Activated CD4-positive, alpha-beta T cell treated with anti-CD3 and anti-CD28 coated beads, Interleukin-2, amount 10 ng/mL, durations not matched to agents 24 days and 14 days (primary cell): ENCODE measurements at places on chromosomes 3 and 15.

DNA sequence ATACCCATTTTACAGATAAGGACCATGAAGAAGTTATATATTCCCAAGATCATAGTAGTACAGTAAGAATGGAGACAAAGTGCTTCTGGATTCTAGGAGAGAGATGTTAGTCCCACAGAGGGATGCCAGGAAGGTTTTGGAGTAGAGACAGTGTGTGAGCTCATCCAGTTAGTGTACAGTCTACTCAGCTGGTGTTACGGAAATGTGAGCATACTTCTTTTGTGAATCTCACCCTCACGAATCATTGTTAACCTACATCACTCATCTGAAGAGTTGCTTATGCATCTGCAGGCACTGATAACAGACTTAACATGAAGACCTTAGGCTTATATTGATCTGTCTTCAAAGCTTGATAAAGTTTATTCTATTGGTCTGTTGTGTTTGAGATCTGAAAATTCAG lies 106.6 kb upstream of the PTPRG start:
- DNase-seq: no peak

- peak; percentile 59 for DNase-seq
Measured at GRCh38 chr3:189071446-189071845, 100.3 kb upstream of the TPRG1 start.

GRCh38 chr3:126147147-126147931 lies 33.0 kb downstream of the ALDH1L1 start:
- peak; percentile 42 for DNase-seq

DNA sequence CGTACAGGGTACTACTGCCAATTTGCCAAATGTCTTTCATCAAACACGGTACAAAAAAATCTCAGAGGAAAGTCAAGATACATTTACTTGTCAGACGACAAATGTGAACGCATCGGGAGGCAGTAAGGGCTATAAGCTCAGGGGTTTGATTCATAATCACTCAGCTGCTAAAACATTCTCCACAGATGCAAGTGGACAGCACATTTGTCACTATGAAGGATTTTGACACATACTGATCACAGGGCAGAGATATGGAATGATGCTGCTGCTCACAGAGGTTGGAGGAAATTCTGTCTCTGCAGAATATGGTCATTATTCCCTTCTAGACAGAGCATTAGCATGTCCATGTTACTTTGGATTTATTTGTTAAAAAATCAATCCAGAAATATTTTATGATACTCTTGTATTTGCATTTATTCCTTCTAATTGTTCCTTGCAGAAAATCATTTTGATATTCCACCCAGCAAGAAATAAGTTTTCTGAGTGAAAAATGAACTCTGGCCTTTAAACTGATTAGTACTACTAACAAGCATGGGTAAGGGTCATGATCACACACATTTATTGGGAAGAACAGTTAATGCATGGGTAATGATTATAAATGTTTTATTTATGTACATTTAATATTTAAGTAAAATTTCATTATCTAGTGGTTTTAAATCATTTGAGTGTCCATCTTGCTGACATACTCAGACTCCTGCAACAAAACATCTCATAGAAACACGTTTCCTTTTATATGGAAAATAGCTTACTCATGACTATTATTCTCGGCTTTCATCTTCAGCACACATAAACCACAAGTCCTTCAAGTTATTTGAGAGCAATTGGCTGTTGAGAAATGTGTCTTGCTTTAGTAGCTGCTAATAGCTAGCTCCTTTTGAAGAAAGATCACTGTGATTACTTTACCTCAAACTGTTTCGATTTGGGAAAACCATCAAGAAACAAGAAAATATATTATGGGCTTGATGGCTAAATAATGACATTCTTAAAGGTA lies 559.3 kb downstream of the MECOM start:
- DNase-seq: no peak

DNA sequence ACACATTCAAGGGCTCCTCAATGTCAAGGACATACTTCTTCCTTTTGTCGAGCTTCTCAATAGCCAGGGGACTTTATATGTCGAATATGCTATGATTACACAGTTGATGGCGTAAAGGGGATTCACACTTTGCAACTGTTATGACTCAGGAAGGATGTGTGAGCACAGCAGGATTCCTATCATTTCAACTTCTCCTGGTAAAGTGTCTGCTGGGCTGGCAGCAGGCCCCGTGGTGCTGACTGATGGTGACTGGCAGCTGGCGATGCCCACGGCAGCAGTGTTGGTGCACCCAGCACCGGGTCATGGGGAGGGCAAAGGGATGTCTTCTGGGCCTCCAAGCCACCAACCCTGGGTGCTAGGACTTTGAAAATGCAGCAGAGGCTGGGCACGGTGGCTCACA lies 44.8 kb upstream of the GNB5 start:
- DNase-seq: no peak

- DNase-seq: peak; percentile 64
Measured at GRCh38 chr3:5011555-5012256, 32.5 kb downstream of the BHLHE40 start.

- no peak for DNase-seq
Measured at GRCh38 chr3:19972054-19972453, 25.2 kb downstream of the RAB5A start.

DNA sequence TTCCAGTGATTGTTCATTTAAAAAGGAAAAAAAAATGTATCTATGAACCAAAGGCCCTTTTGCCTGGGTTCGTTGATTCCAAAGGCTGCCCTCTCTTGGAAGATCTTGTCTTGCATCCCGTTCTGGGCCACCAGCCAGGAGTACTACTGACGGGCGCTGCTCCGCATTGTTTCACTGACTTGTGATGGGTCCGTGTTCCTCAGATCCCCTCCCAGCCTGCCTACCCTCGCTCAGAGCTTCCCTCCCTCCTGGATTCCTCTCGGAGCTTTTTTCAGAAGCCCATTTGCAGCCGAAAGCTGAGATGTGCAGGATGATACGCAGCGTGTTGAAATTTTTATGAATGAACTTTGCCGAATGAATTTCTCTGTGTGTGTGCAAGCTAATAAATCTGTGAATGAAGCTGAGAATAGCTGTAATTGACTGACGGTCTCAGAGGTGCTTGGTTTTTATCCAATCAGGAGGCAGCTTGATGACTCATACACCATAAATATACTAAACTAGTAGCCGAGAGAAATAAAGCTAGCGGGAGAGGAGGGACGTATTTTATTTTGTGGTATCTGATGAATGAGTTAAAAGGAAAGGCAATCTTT lies at the start of gene SHC4:
Gene SHC4, minus strand, starts transcription at position 396 of the 590 bp plus-strand sequence. CDS start 904 bp downstream, outside the sequence.
- peak; percentile 72 for DNase-seq

DNA sequence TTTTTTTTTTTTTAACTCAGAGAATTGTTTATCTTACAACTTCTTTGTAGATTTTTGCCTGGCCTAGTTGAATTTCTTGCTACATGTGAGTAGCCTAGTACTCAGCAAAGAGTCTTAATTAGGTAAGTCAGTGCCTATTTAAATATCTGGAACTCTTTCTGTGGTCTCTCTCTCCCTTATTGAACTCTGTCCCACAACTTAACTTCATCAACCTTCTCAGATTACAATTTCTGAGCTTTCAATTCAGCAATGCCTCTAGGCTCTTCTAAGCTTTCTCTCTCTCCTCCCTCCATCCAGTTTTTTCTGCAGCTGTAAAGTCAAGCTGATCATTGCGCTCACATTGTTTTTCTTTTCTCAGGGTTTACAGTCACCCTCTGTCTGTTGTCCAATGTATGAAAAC lies 517.6 kb upstream of the ROBO1 start:
- DNase-seq: no peak

- no peak for DNase-seq
Measured at GRCh38 chr15:76393614-76394013, 57.0 kb downstream of the ISL2 start.

DNA sequence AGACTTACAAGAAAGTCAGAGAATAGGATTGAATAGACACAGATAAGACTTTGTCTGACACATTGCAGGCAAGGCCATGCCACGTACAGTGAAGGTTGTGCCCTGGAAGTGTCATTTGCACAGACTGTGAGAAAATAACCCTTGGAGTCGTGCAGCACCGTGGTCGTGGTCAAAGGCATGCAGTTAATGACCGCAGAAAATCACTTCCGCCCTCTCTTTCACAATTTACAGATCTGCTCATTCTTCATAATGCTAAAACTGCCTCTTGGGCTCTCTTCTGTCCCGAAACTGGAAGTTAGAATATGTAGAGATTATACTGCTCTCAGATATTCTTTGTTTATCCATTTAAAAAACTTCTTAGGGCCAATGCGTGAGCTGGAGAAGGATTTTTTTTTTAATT lies 73.2 kb upstream of the CTXND1 start:
- DNase-seq: no peak

DNA sequence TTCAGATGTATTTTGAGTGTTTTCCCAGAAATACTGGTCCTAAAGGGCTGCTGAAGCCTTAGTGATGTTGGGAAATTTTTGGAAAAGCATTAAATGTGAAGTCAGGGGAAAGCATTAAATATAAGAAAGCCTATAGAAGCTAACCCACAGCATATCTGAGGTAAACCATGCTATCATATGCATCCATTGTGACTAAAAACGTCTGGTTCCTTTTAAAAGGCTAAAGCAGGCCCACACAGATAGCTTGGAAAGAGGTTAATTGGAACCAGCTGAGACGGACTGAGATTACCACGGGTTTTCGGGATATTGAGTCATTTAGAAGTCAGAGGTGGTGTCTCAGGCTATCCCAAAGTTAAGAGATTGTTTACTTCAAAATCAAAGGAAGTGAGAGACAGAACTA lies 78.2 kb downstream of the CYP19A1 start:
- no peak for DNase-seq

DNA sequence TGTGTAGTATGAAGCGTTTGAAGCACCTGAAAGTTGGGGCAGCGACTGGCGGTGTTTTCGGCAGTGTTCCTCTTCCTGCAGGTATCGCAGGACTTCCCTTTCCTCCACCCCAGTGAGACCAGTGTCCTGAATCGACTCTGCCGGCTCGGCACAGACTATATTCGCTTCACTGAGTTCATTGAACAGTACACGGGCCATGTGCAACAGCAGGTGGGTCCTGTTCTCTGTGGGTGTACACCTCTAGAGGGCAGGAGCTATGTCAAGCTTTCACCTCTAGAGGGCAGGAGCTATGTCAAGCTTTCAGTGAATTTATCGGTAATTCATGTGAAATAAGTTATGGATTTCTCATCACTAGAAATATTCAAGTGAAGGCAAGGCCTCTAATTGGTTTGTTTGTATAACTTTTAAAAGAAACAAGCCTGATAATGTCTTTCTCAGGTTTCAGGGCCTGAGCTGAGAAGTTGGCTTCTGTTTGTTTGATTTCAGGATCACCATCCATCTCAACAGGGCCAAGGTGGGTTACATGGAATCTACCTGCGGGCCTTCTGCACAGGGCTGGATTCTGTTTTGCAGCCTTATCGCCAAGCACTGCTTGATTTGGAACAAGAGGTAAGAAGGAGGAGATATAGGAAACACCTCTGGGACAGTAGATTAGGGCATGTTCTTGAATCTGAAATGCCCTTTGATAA lies 5.3 kb downstream of the TUBGCP4 start:
- DNase-seq: peak; percentile 81

- DNase-seq: peak; percentile 59
Measured at GRCh38 chr15:31337352-31338031, 10.9 kb downstream of the KLF13 start.

GRCh38 chr3:132135628-132136333 lies 101.0 kb upstream of the CPNE4 start:
- DNase-seq: no peak

GRCh38 chr3:98980915-98981596 lies 79.6 kb upstream of the DCBLD2 start:
- no peak for DNase-seq

DNA sequence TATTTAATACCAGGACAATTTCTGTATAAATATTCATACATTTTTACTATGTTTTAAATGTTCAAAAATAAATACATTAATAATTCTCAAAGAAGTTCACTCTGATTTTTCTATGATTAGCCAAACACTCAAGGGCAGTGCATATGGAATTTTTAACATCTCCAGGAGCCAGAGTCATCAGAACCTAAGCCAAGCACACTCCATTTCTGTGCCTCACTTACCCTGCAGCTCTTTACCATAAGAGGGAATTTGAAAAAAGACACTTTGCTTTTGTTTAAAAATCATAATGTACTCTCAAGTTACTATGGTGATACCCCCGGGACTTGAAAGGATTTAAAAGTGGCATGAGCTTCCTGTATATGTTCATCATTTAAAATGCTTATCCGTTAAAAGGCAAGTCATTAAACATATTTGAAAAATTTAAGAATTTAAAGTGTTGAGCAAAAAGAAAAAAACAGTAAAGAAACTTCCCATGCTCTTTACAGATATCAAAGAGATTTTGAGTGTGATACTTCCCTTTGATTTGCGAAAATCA lies 747.4 kb upstream of the NECTIN3 start:
- no peak for DNase-seq

- DNase-seq: no peak
Measured at GRCh38 chr15:93486407-93487117, 397.6 kb upstream of the RGMA start.

- no peak for DNase-seq
Measured at GRCh38 chr3:157436583-157437291, at the start of gene PTX3. PTX3 (plus strand) TSS chr3:157436850; CDS start chr3:157436934, 84 bp downstream.

- DNase-seq: no peak
Measured at GRCh38 chr3:46477145-46477544, 12.4 kb upstream of the LTF start.

DNA sequence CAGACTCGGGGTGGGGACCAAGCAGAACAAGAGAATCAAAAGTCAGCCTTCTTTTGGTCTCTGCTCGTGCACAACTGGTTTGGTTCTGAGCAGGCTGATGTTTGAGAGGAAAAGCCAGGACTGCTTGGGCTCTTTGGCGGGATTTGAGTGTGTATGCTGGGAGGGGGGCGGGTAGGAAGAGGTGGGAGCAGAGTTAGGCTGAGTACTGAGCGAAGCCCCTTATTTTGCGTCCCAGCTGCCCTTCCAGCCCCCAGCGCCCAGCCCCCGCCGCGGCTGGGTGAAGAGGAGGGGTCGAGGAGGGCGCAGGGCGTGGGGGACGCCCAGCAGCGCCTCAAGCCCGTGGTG lies 153.5 kb upstream of the GOLIM4 start:
- no peak for DNase-seq

GRCh38 chr15:66264859-66265513 lies 11.4 kb upstream of the MEGF11 start:
- DNase-seq: no peak

DNA sequence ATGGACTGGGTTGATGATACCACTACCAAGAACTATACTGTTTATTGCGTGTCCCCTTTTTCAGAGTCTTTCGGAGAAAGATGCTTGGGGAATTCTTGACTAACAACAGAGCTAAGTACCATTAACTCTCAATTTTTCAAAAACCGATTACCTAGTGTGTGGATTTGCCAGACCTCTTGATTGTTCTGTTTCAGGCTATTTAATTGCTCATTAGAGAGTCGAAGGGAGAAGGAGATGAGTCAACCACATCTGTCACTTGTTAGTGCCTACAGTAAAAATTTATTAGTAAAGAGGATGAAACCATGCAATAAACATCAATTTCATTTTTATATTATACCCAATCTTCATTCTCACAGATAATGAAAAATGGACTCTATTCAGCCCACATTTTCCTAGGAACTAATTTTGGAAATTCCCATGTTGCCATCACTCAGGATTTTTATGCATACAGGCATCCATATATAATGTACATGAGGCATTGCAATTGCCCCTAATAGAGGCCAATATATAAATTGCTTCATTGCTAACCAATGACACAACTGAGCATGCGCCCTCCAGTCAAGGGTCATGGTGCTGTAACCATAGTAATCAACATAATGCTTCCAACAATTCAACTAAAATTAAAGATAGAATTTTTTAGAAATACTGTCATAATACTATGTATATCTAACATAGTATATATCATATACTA lies 541.7 kb downstream of the TBL1XR1 start:
- DNase-seq: no peak
